Ammon's horn (tissue), 1 donor: ENCODE measurements at places on chromosomes 16 and 17.
A peak's percentile ranks its signal among the peaks of the same experiment; 100 is the strongest.

- no peak for DNase-seq
Measured at GRCh38 chr16:77785373-77785764, 3.0 kb upstream of the VAT1L start.

DNA sequence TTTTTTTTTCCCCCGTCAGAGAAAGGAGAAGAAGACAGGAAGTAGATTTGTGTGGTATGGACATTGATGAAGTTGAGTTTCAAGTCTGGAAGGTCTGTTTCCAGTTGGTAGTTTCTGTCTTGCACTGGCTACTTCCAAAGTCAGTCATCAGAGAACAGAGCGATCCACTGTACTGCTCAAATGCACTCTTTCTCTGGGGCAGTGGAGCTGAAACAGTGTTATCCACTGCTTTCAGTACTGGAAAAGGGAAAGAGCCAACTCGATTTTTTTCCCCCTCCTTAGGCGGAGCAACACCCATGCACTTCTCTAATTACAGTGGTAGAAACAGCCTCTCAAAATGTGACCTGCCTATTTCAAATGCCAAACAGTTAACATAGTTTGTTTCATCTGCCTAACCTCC, 7.4 kb downstream of the PRKCA start:
- peak; percentile 73 for DNase-seq

DNA sequence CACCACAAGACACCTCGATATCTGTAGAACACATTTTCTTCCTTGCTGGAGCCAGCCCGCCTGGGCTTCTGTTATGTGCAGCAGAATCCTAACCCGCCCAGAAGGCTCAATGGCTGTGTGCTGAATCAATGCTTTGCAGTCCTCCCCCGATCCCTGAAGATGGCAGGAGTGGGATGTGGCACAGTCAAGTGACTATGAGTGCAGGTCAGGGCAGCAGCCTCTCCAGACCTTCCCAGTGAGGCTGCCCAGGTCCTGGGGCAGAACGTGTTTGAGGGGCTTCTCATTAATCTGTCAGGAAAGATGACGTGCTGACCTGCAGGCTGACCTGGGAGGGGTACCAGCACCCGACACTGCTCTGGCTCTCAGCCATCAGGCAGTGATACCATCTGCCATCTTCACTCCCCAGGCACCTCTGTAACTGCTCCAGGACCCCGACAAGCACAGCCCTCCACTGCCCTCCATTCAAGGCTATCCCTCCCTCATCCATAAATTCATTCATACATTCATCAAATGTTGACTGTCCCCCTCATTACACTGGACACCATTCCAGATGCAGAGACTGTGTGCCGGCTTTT, 35.2 kb downstream of the LRRC75A start:
- DNase-seq = peak; percentile 54

GRCh38 chr16:1708083-1708767, 2.2 kb downstream of the MAPK8IP3 start:
- DNase-seq = no peak

- DNase-seq = peak; percentile 29
Measured at GRCh38 chr17:40664582-40665333, at the start of gene KRT222. TSS of gene KRT222 (minus strand) at chr17:40665177. CDS start at chr17:40665099, 78 bp downstream.

DNA sequence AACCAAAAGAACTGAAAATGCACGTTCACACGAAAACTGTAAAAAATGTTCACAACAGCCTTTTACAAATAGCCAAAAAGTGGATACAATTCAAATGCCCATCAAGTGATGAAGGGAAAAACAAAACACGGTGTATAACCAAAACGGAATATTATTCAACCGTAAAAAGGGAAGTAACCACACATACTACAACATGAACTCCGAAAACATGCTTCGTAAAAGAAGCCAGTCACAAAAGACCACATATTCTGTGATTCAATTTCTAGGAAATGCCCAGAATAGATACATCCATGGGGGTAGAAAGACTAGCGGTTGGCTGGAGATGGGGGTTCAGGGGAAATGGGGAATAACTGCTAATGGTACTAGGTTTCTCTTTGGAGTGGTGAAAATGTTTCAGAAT, 81.5 kb upstream of the TRAP1 start:
- DNase-seq = no peak

DNA sequence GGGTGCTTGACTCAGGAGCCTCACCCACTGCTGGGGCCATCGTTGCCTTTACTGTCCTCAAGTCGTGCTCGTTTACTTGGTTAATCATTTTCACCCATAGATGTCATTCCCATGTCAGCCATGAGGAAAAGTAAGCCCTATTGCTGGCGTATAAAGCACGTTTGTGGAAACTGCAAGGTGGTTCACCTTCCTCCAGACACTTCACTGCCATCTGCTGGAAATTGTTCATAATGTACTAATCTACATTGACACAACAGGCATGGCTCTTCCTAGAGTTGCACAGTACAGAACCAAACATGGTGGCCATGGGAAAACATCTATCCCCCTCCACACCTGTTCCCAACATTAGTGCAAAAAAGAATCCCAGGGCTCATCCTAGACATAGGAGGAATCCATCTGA, 116.6 kb downstream of the ZNF18 start:
- peak; percentile 67 for DNase-seq

DNA sequence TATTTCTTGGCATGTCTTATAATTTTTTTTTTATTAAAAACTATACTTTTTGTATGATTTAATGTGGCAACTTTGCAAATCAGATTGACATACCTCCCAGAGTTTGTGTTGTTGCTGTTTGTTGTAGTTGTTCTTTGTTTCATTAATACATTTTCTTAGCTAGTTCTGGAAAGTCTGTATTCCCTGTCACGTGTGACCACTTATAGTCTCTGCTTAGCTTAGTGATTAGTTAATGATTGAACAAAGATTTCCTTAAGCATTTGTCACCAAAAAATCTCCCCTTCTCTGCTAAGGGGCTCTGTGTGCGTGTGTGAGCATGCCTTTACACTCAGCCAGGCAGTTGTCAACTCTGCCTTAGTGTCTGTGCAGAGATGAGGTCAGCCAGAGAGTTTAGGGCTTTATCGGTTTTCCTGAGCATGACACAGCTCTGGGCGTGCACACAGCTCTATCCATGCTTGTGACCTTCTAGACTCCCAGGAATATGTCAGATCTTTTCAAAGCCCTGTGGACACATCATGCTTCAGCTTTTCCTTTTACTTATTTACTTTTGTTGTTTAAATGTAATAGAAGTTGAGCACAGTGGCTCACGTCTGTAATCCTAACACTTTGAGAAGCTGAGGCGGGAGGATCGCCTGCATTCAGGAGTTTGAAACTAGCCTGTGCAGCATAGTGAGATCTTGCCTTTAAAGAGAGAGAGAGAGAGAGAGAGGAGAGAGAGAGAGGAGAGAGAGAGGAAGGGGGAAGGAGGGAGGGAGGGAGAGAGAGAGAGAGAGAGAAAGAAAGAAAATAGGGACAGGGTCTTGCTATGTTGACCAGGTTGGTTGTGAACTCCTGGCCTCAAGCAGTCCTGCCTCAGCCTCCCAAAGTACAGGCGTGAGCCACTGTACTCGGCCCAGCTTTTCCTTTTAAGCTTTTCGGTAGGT, 21.9 kb downstream of the DNAI2 start:
- DNase-seq = no peak

DNA sequence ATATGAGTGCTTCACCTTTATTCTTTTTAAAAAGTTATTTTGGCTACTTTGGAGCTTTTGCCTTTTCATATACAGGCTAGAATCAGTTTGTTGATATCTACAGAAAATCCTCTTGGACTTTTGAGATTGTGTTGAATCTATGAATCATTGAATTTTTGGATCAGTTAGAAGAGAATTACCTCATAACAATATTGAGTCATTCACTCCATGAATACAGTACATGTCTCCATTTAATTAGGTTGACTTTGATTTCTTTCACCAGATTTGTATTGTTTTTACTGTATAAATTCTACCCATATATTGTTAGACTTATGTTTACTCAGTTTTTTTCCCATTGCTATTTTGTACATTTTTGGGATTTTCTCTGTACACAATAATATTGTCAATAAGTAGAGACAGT, 54.4 kb downstream of the TAOK1 start:
- no peak for DNase-seq

GRCh38 chr17:41396996-41397660, at the start of gene KRT31:
TSS of gene KRT31 (minus strand) at chr17:41397608. CDS start at chr17:41397539, 69 bp downstream.
- no peak for DNase-seq

DNA sequence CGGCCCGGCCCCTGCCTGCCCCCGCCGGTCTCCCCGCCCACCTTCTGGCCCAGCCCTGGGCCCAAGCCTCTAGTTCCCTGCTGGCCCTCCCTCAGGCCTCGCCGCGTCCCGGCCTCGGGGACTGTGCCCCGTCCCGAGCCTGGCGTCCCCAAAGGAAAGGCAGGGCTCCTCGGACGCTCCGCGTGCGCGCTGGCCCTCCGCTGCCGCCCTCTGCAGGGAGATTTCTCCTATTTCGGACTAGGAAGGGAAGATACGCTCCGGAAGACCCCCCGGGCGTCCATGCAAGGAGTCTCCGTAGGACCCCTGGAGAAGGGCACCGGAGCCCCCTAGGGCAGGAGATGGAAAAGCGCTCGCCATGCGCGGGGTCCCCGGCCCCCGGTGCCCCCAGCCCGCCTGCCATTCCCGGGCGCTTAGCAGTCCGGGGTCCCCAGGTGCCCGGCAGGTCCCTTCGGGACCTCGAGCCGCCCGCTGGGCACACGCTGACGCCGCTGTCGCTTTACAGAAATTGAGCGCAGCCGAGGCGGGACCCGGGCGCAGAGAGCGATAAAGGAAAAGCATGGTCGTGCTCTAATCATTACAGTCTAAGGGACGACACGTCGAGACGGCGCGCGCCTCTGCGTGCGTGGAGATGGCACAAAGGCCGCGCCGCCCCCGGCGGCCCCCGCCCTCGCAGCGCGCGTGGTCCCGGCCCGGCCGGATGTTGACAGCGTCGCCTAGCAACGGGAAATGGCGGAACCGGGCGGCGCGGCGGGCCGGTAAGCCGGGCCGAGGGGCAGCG, at the start of gene CCDC40:
Gene CCDC40 (plus strand): TSS at position 706 of the 778 bp plus-strand sequence. CDS start 21 bp downstream, at position 727.
- peak; percentile 81 for DNase-seq

- DNase-seq = peak; percentile 64
Measured at GRCh38 chr17:27294689-27295630, 1.0 kb downstream of the WSB1 start.

GRCh38 chr16:81466356-81466980, 21.9 kb downstream of the CMIP start:
- peak; percentile 56 for DNase-seq

- DNase-seq = no peak
Measured at GRCh38 chr16:88192601-88193000, 190.2 kb upstream of the ZNF469 start.

DNA sequence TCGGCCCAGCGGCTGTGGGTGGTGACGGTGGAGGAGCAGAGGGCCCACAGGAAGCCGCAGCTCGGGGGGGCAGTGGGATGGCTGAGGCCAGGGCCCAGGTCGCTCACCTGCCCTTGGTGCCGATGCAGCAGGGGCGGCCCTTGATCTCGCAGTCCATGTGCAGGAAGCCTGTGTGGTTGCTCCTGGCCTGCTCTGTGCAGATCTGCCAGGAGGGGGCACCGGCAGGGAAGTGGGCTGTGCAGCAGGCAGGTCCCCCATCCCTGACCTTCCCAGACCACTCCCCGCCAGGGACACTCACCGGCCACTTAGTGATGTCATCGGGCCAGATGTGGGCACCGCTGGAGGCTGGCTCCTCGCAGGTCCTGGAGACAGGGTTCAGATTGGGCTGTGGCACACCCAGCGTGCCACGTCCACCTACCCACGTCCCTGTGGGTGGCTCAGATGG, 6.2 kb downstream of the AANAT start:
- no peak for DNase-seq

DNA sequence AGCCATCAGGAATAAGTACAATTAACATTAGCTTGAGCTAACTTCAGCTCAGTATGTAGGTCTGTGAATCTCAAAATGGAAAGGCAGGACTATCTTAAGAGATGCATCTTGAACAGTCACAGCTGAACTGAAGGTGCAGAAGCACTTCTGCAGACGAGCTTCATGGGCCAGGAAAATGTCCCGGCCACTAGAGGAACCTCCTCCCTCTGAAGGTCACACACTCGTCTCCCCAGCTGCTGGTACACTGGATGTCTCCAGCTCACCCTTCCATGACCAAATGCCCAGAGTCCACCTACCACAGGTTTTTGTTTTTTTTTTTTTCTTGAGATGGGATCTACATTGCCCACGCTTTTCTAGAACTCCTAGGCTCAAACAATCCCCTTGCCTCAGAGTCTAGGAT, 33.2 kb downstream of the WDR59 start:
- DNase-seq = no peak

DNA sequence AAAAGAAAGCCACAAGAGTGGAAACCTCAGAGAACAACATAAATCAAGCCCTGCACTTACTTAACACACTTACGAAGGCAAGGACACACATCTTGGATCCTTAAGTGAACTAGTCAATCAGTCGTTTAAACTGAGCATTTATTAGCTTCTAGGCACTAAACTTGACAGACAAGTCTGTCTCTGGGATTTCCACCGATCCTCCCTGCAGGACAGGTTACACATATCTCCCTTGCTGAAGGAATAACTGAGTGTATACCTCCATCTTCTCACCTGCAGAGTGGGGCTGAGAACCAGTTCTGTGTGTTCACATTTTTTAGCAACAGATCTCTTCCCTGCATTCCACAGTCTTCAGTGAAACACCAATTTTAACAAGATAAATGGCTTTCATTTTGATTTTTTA, 8.9 kb downstream of the GP2 start:
- DNase-seq = no peak

DNA sequence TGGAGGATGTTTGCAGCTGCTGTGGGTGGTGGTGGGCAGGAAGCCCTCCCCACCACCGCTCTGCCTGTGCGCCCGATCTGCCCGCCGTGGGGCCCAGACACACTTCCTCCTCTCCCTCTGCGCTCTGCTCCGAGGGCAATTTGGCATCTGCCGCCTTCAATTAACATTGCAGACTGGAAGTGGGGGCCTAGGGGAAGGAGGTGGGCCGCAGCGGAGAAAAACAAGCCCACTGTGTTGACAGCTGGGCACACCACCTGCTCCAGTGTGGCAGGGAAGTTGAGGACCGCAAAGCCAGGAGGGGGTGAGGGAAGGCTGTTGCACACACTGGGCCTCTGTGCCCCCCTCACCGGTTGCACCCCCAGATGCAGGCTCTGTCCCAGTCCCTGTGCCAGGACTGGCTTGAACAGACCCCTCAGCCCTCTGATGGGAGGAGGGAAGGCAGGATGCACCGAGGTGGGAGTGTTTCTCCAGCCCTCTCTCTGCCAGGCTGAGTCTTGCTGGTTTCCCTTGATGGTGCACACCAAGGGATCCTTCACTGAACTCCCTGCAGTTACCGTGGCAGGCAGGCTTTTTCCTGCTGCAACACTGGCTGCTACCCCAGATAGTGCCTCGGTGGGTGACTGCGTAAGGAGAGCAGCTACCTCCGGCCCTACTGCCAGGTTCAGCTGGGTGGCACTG, 72.8 kb upstream of the MED9 start:
- DNase-seq = peak; percentile 55

GRCh38 chr17:67137860-67138259, 93.5 kb downstream of the CACNG1 start:
- no peak for DNase-seq

GRCh38 chr17:9175700-9176467, 154.6 kb downstream of the NTN1 start:
- no peak for DNase-seq

- DNase-seq = peak; percentile 79
Measured at GRCh38 chr16:990516-991291, 9.1 kb downstream of the SOX8 start.

DNA sequence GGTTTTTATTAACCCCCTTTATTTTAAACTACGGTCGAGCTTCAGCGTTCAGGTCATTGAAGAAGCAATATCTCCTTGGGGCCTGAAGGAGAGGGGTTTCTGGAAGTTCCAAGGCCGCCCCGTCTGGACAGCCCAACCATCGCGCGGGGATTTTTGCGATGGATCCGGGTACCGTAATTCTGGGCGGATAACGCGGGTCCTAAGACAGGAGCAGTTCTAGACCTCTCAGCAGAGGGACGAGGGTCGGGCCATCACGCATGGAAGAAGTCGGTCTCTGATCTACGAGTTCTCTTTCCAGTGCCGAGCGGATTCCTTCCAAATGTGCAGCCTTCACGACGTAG, 3.6 kb downstream of the BORCS6 start:
- no peak for DNase-seq
